ENCODE measurements at places on chromosomes 16 and 17.

DNA sequence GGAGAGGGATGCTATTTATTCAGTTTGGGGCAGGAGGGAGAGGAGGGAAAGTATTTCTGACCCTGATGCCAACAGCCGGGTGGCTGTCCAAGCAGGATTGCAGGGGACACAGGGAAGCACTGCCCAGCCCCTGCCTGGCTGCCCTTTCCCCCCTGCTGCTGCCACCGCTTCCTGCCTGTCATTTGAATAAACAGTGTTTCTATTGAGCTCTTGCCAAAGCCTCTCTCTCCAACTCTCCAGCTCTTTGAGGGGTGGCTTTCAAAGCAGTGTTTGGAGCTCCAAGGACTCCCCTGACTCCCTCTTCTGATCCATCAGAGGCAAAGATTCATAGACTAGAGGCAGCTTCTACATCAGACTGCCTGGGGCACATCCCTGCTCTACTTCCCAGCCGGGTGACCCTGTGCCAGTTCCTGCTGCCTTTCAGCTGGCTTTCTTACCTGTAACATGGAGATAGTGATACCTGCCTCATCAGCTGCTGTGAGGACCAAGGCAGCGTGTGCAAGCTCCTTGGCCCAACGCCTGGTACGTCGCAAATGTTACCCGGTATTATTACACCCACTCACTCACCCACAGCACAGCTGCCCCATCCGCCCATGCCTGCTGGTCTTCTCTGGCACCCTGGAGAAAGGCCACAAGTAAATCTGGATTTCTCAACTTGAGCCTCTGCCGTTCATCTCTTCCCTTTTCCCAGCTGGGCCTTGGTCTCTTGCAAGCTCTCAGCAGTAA, 9.5 kb downstream of the PROCA1 start:
- no peak for DNase-seq

- no peak for DNase-seq
These were observed 51.8 kb downstream of the CA10 start for GRCh38 chr17:52106638-52107261.

DNA sequence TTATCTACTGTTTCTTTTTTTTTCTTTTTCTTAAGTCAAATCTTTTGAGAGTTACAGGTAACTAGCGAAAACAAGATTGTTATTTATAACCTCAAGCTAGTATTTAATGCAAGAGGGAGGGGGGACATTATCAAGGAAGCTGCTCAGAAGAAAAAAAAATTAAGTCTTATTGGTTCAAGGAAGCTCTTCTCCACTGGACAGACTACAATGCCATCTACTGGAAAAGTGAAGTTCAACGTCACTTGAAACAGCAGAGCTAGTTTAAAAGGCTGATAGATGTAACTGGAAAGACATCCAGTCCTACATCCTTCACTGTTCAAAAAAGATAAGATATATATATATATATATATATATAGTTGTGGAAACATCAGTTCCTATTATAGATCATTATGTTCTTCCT, 418.0 kb upstream of the PSMD7 start:
- DNase-seq, result no peak

GRCh38 chr16:72187551-72187950, 15.6 kb upstream of the PMFBP1 start:
- DNase-seq, result no peak

GRCh38 chr16:56294579-56294978, 103.3 kb downstream of the GNAO1 start:
- no peak for DNase-seq

- no peak for DNase-seq
These were observed 17.7 kb downstream of the FOXN1 start for GRCh38 chr17:28523876-28524275.

DNA sequence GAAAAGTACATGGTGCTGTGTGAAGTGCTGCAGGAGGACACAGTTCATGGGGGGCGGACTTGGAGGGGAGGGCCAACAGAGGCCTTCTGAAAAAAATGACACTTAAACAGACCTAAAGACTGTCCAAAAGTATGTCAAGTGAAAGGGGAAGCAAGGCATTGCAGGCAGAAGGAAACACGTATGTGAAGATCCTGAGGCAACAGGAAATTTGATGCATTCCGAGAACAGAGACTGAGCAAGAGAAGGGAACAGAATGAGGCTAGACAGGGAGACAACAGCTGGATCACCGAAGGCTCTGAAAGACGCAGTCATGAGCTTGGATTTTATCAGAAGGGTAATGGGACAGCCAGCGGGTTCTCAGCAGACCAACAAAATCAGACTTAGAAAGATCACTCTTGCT, 1.1 kb downstream of the IFT20 start:
- DNase-seq, result no peak

DNA sequence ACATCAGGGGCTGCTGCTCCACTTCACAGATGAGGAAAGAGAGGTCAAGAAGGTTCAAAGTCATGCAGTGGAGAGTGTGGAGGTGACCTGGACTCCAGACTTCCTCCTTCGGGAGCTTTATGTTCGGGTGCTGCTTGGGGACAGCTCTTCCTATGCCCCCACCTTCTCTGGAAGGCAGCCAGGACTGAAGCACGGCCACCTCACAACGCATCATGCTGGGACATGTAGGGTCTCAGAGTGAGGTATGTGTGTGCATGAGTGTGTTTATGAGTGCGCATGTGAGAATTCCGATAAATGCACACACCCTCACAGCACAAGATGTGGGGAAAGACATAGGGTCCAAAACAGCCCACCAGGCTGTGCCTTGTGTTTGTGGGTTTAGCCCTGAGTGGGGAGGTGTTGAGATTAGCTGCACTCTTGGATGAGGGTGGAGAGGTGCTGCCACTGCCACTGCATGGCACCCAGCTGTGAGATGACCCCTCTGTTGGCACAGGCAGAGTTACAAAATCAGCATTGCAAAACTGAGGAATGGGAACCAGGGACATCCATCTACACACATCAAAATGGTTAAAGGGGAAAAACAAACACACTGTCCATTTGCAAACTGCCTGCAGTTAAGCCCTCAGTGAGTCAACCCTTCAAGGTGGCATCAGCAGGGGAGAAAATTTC, 367.4 kb downstream of the SEC14L1 start:
- DNase-seq, result no peak

GRCh38 chr16:87065446-87066132, 251.6 kb downstream of the C16orf95 start:
- DNase-seq, result no peak

- DNase-seq, result no peak
These were observed 30.5 kb upstream of the CRYBA1 start for GRCh38 chr17:29216181-29216580.

DNA sequence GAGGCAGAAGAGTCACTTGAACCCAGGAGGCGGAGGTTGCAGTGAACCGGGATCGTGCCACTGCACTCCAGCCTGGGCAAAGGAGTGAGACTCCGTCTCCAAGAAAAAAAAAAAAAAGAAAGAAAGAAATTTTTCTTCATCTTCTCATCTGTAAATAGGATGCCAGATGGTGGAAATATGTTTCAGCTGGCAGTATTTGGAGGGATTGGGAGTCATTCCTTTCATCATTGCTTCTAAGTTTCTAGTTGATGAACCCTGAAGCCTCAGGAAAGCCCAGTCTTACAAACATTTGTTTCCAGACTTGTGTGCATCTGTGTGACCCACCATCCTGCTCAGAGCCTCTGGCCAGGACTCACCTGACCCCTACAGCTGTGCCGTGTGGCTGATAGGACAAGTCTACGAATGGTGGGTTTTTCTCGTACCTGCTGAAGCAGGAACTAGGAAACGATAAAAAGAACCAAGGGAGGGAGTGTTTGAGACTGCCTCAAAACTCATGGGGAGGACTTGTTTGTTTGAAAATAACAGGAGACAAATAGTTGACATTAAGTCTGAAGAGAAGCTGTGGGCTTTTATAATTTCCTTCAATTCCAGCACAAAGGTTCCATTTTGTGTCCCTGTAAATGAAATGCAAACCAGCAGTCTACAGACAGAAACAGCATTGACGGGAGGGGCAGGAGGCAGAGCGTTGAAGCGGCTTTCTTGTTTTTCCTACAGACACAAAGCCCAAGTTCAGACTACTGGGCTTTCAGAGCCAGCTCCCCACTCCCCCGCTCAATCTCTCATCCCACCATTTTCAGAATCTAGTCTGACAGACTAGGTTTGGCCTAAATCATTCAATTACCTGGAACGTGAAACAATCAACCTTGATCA, 24.9 kb downstream of the CDRT4 start:
- DNase-seq, result no peak

GRCh38 chr17:31509805-31510177, 118.3 kb downstream of the RAB11FIP4 start:
- DNase-seq, result no peak

DNA sequence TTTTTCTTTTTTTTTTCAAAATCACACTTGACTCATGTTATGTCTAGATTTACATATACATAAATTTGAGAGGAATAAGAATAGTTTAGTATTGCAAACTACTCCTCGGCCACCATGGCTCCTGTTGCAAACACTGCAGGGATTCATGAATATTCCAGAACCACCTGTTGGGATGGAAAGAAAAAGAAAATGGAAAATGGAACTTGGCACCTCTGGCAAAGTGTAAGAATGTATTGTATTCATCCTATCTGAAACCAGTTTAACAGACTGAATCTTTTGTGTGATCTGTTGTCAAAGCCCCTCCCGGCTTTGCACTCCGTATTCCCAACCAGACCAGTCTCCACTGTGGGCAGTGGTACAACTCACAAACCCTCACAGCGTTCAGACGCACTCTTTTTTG, 124.4 kb downstream of the SPECC1 start:
- DNase-seq, result no peak

DNA sequence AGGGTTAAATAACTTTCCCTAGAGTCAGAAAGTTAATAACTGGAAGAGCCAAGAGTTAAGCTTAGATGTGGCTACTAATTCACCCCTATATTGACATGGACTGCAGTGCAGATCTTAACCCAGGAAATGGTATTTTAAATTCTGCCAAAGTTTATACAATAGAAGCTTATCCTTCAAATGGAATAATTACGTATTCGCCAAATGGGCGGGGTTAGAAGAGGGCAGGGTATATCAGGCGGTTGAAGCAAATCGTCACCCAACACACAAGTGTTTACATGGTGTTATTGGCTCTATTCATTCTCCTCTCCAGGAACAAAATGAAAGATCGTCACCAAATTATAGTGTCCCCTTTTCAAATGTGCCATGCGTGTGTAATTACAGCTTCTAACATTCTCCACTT, 182.7 kb downstream of the PRKCB start:
- no peak for DNase-seq

DNA sequence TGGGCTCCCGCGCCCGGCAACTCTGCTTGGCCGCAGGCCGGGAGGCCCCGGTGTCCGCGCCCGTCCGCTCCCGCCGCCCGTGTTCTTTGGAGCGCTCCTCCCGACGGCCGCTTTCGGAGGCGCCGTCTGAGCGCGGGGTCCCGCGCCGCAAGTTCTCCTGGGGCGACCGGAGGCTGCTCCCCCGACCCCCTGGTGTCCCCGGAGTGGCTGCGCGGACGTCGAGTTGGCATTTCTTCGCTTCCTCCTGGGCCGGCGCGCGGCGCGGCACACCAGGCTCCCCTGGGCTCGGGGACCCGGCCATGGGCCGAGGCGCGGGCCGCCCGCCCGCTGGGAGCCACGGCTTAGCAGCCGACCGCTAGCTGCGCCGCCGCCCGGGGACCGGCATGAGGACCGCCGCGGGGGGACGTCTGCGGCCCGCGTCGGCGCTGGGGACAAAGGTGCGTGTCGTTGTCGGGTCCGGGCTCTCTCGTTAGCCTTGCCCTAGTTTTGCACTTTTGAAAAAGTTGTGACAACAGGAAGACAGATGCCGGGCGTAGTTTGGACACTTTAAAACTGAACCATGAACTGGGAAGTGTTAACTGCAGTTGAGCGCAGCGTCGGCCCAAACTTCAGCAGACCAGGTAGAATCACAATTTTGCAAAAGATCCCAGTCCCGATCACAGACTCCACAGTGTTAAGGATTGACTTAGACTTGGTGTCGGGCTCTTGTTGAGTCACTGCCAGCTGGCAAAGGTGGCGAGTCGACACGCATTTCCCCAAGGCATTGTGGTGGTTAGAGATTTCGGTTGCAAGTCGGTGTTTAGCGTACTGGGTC, 700 bp downstream of the UBN1 start:
- peak; percentile 42 for DNase-seq

DNA sequence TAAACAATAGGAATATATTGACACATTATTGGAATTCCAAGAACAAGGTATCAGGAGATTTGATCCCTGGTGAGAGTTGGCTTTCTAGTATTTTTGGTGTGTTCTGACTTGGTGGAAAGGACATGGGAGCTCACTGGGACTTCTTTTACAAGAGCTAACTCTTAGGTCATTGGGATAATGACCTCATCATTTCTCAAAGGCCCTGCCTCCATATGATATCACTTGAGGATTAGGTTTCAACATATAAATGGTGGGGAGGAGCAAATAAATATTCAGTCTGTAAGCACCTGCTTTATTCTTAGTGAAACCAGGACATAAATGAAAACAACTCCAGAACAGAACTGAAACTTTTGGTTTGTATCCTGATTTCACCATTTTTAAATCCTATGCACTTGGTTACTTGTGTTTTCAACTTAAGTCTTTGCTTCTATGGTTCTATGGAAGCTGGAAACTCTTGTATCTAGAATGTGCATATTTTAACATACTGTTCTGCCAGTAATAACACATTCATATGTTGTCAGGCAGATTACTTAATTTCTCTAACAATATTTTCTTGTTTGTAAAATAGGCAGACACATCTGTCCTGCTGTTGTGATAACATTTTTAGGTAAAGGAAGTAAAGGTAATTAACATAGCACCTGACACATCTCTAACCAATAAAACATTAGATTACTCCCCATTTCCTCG, 1527.7 kb upstream of the CDH8 start:
- DNase-seq, result no peak

- DNase-seq, result no peak
These were observed 237.3 kb upstream of the CIBAR2 start for GRCh38 chr16:85349365-85350145.

DNA sequence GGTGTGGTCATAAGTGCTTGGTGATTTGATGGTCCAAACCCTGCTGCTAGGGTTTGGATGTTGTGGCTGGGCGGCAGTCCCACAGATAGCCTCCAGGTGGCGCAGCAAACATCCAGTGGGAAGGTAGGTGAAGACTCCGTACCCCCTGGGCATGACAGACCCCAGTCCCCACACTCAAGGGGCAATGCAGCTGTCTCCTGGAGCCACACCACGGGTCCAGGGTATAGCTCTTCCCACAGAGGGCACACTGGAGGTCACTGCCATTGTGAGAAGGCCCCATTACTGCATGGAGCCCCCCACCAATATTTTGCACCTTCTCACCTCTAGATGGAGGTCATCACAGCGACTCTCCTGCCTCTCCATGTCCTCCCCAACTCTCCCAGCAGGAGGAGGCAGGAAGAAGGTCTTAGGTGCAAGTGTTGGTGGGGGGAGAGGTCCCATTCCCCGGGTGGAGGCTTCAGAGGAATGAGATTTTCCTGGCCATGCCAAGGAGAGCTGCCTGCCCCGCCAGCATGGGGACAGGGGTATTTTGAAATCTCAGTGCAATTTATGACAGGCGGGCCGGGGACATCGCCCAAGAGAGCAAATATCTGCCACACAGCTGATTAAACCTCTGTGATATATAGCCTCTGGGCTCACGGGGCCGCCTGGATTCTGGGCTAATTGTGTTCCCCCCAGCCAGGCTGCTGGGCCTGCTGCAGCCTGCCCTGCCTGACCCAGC, 17.1 kb upstream of the C17orf113 start:
- DNase-seq, result peak; percentile 73

- DNase-seq, result no peak
These were observed 20.1 kb downstream of the PKD1 start for GRCh38 chr16:2115591-2115973.

GRCh38 chr17:50152736-50153135, 2.3 kb upstream of the PPP1R9B start:
- no peak for DNase-seq

All from CD4-positive, alpha-beta T cell treated with Interferon alpha-2 for 1 hour (primary cell).